ENCODE measurements at places on chromosomes 6 and 20. TPM values are rescaled to one million over a fixed set of nuclear protein-coding genes. Genes with fewer than 3 reads are reported as not detected.

Gene ADAM33
- total RNA-seq, result 13.1 TPM

GRCh38 chr6:22681761-22682160 is 112.4 kb downstream of the HDGFL1 start:
- DNase-seq, result no peak

DNA sequence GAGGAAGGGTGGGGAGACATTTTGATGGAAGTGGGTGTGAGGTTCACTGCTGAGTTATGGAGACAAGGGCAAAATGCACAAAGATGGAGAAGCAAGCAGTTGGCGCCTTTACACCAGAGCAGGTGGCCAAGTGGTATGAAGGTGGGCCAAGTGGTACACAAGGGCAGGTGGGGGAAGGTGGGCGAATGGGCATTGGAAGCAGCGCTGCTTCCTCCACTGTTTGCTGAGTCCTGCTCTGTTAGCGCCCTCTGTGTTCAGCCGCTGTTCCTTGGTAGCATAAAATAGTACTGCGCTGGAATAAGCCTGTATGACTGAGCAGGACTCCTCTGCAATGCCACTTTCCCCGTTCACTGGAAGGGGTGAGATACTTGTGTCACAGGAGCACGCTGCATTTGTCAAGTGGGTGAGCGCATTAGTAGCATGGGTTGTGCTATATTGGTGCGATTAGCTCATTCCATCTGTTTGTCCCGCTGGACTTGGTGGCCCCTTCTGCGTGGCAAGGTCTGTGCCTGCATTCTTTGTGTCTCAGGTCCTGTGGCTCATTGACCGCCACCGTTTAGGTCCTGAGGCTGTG is 116.4 kb downstream of the TOX2 start:
- no peak for DNase-seq

DNA sequence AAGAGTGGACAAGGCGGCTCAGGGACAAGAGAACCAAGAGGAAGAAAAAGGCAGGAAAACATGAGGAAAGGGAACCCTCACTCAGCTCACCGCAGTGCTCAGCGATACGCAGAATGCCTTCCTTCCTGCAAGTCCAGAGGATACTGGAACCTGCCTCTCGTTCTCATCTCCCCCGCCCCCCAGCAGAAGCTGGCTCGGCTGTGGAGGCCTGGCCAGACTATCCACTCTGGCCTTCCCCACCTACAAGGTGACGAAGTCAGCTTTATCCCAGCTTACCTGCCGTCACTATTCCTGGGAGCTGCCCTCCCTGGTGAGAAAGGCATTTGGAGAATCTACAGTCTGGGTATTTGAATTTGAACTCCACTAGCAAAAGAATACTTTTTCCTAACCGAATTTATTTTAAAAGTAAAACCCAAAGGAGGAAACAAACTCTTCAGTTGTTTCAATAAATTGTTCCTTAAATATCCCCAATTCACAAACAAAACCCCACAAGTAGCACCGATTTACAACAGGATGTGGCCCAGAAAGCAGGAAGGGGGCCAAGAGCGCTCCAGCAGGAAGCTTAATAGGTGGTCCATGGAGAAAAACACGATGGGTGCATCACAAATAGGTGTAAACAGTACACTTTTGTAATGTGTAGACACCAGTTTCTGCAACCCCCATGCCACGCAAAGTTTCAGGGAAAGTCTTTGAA is 2.1 kb upstream of the DIDO1 start:
- DNase-seq, result no peak

Measured in chondrocyte (in vitro differentiated cells).